AG04449 (cell line): ENCODE measurements at places on chromosomes 7 and 10.

- DNase-seq = peak; percentile 93
Observed at GRCh38 chr7:40437498-40437897, 302.7 kb downstream of the SUGCT start.

GRCh38 chr7:37000511-37000910 is 276.2 kb upstream of the AOAH start:
- DNase-seq = no peak

DNA sequence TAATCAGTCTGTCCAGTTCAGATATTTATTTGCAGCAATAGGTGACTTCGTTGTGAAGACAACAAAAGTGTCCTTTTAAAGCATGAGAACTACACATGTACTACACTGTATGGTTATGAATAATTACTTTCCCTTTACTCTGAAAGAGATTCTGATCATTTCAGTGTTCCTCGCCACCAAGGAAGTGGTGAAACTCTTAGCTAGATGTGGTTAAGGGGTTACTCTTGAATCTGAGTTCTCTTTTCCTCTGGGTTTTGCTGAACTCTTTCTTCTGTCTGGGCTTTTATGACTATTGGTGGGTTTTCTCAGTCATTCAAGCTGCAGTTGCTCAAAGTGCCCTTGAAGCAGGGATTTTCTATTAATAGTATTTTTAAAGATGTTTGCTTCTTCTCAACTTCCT is 127.9 kb upstream of the SEM1 start:
- no peak for DNase-seq

DNA sequence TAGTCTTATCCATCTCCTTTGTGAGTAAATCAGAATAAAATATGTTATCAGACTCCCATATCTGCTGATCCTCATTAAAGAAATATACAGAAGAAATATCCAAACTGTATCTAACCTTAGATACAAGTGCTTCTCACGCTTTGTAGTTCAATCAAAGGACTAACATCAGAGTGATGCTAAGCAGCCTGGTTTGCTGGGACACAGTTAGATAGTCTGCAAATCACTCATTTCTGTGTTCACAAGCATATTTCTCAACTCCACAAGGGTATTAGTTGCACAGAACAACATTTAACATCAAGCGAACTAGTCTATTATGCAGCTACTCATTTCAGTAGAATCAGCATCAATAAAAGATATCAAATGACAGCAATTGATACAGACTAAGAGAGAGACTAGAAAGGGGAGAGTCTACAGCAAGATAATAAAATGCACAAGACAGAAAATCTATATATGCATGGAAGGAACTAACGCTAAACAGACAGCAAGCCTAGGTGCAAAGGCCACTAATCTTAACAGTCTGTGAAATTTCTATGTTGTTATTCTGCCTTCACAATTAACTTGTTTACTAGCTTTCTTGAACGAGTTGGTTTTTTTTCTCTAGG is 30.0 kb downstream of the DNAJC12 start:
- no peak for DNase-seq

DNA sequence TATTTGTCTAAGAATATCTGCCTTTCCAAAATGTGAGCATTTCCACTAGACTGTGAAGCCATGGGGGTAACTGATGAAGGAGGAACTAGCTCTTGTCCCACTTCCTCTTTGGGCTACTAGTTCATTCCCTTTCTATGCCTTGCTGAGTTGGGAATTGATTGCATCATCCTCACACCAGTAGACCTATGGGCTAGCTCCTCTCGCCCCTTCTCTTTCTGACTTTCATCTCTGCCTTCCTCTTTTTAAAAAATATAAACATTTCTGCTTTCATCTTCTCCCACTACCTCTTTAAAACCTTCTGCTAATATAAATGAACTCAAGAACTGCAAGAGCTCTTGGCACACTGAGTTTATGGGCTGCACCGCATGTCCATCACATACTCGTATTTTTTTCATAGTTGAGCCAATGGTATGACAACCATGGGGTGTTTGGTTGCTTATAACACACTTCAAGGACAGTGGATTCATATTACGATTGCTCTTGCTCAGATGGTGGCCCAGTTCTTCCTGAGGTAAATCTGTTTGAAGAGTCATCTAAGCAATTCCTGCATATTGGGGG is 182.0 kb downstream of the REEP3 start:
- DNase-seq = no peak

GRCh38 chr7:29495653-29496052 is 68.0 kb upstream of the PRR15 start:
- DNase-seq = no peak

DNA sequence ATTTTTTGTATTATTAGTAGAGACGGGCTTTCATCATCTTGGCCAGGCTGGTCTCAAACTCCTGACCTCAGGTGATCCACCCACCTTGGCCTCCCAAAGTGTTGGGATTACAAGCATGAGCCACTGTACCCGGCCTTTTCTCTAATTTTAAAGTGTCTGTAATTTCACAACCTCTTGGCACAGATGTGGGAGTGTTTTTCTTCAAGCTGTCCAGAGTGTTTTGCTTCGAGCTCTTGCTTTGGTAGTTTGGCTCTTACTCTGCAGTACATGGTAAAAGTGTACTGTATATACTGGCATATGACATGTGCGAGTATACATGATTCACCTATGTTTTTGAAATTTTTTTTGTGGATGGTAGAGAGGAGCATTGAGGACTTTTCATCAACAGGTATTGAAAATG is 9.8 kb downstream of the SRGN start:
- DNase-seq = no peak

GRCh38 chr7:100049441-100050291 is at the start of gene ZSCAN21:
TSS of gene ZSCAN21 (plus strand) at chr7:100049774. CDS start at chr7:100057007, 7,233 bp downstream.
- DNase-seq = no peak

- DNase-seq = no peak
Observed at GRCh38 chr7:40297741-40298311, 163.0 kb downstream of the SUGCT start.

DNA sequence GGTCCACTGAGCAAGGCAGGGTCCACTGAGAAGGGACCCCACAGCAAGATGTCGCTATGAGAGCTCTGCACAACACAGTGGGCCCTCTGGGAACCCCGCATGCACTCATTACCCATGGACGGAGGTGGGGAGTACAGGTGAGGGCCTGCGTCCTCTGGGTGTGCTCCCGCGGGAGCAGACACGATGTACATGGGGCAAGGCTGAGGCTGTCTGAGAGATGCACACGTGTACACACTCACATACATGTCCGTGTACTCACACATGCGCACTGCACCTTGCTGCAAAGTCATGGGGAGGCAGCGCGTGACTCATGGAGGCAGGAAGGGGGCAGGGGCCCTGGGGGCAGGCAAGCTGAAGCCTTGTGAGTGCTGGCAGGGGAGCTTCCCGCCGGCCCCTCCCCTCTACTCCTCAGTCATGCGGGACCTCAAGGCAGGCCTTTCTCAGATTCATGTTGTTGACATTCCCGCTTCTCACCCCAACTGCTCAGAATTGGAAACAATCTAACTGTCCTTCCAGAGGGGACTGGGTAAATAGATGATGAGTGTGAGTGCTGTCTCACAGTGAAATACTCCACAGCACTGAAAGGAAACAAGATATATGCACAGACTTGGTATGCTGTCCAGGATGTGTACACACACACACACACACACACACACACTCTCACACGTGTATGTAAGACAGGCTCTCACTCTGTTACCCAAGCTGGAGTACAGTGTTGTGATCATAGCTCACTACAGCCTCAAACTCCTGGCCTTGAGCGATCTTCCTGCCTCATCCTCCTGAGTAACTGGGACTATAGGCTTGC is 40.0 kb downstream of the GOLGA7B start:
- DNase-seq = no peak

DNA sequence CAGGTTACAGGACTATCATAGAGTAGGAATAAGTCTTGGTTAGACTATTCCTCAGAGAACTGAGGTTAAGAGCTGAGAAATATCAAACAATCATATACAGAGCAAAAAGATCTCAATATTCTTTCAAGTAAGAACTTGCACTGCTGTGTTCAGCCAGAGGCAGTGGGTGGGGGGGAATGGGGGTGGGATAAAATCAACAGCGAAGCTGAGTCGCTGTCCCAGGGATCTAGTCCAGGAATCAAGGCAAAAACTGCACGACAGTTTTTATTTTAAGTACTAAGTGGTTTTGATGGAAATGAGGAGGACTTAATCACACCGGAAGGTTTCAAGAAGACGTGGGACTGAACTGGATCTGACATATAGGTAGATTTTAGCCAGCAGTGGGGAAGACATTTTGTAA is 159.1 kb downstream of the SRPK2 start:
- no peak for DNase-seq

DNA sequence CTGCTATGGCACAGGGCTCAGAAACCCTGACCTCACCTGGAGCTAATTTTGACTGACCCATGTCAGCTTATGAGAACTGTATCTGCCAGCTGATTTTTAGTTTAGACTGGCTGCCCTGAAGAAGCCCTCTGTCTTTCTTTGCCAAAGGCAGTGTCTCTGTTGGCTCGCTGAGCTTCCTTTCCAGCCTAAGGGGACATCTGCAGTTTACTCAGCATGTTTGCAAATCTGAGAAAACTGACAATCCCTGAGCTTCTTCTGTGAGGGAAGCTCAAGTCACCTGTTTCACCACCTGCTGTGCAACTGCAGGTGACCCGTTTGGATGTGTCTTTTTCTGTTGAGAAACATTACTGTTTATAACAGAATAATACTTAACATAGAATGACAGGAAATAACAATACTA is 46.0 kb downstream of the PRKAR2B start:
- no peak for DNase-seq

DNA sequence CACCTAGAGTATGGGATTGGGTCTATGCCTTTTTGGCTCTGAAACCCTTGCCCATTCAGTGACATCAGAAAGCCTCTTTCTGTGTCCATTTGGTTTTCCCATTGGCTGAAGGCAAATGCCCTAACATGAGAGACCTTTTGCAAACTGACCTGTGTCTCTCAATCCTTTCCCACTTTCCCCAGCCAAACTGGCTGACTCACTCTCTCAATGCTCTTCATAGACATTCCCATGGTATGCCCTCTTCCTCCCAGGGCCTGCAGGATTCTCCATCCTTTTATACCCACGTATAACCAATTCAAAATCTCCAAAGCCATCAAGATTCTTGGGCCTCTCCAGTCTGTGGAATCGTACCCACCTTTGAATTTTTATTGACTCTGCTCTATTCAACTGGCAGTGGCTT is 563.3 kb downstream of the GATA3 start:
- no peak for DNase-seq

GRCh38 chr10:22391600-22391999 is 46.3 kb downstream of the SPAG6 start:
- no peak for DNase-seq

DNA sequence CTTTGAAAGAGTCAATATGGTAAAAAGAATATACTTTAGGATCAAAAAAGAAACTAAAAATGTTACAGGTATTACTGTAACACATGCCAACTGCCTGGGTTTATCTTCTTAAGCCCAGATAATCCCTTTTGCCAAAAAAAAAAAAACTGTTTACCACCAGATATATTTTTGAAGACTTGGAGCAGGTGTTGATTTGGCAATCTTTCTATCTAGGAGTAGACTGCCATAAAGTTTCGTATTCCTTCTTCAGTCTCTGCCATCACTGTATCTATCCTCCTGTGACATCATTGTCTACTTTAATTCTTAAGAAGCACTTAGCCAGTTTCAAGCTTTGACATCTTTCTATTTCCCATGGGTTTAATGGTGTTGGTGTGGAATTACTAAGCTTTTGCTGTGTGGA is 161.0 kb downstream of the ST7 start:
- no peak for DNase-seq

- DNase-seq = no peak
Observed at GRCh38 chr7:38825721-38826440, 83.1 kb downstream of the VPS41 start.

DNA sequence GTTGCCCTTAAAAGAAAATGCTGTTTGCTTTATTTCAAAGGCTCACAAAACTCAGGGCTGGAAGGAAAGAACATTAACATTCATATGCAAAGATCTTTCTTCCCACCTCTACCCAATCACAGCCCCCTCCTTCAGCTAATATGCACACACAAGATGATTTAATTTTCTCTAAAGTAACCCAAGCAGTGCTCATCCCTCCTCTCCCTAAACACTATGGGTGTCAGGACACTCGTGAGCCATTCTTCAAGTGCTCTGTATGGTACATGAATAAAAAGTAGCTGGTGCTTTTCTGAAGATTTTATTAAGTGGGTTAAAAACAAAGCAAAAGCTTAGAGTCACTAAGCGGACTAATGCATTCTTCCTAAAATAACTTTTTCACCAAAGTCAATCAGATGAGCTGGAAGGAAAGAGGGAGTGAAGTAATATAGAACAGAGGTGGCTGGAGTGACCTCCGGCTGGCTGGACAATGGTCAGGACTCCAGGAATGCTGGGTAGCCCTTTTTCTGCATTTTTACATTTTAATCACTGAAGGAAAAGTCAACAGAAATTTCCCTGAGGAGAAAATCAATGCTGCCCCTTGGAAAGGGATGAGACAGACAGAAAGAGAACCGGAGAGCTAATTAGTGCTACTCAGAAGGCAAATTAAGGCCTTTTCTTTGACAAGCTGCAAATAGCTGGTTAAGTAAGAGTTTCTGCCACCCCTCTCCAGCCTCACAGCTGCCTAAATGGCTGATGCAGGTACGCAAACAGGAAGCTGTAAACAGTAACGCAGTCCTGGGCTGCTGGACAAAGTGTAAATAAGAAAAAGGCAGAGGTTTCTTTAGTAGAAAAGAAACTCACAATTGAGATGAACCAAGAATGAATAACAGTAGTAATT is 6.6 kb downstream of the DGKI start:
- DNase-seq = no peak

DNA sequence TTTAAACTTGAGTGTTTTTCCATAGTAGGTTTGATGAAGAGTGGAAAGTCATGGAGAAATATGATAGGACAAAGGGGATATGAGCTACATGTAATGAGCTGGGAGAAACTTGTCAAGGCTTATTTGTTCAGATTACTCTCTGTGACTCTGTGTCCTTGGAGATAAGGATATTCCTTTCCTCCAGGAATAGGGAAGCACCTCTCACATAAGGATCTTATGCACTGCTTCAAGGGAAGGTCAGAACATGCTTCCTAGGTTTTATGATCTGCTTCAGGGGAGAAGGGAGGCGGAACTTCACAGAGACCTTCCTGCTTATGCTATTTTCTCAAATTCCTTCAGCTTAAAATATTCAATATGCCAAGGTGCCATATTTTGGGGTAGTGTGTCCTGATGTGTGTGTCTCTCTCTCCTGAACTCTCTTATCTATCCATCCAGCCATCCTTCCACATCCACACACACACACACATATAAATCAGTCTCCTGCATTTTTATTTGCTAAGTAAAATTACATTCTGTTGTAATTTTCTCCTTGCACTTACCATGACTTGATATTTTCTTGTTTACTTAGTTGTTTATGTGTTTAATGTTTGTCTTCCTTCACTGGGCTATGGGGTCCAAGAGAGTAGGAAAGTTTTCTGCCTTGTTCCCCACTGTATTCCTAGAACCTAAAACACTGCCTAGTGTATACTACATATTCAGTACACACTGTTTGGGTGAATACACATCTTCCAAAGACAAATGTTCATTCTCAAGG is 26.4 kb downstream of the ARL4A start:
- DNase-seq = no peak

- no peak for DNase-seq
Observed at GRCh38 chr7:38831259-38831996, 77.6 kb downstream of the VPS41 start.

GRCh38 chr7:115672024-115672423 is 358.5 kb downstream of the TFEC start:
- no peak for DNase-seq

GRCh38 chr7:18788026-18788425 is 292.5 kb downstream of the HDAC9 start:
- DNase-seq = no peak
